ENCODE measurements at places on chromosomes 16 and 17. TPM values are rescaled to one million over a fixed set of nuclear protein-coding genes. Genes with fewer than 3 reads are reported as not detected.

DNA sequence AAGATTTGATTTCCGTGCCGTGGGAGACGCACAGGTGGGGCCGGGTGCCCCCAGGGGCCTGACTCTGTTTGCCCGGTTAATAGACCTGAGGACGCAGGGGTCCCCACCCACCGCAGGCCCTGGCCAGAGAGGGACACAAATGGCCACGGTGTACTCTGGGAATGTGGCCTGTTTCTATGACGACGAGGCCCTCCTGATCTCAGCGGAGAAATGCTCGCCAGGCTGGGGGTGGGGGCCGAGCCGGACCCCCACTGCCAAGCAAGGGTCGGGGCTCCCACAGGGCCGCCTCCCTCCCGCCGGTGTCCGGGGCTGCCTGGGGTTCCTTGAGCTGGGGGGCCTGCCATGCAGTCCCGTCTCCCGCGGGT, 24.5 kb upstream of the C1QTNF8 start:
- no peak for DNase-seq
- peaks cover 3% of the 10 kb centered on the region for H3K27me3 ChIP-seq
- no peaks in the 10 kb centered on the region for H3K36me3 ChIP-seq
- H3K27ac ChIP-seq = no peak overlapping the region

Gene UTS2R
- 0.33 TPM for total RNA-seq

DNA sequence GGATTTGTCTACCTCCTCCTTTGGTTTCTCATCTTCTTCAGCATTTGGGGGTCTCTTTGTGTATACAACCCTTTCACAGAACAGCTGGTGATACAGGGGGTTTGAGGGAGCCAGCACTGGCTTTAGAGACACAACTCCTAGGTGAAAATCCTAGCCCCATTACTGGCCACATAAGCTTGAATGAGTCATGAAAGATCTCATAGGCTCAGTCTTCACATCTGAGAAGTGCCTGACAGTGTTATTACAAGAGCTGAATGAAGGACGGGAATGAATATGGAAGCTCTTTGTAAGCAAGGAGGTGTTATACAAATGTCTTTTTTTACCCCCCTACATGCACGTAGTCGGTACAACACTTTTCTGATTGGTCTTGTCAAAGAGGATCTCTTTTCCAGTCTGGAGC, 1.7 kb upstream of the B4GALNT2 start:
- H3K36me3 ChIP-seq = no peaks in the 10 kb centered on the region
- peaks cover 32% of the 10 kb centered on the region for H3K27me3 ChIP-seq
- DNase-seq = no peak

- no peaks in the 10 kb centered on the region for H3K4me1 ChIP-seq
- H3K27me3 ChIP-seq = no peaks in the 10 kb centered on the region
- no peak overlapping the region for H3K27ac ChIP-seq
- DNase-seq = no peak
- H3K36me3 ChIP-seq = no peaks in the 10 kb centered on the region
- no peak overlapping the region for H3K4me3 ChIP-seq
Measured at GRCh38 chr16:54097774-54098173, 188.8 kb downstream of the IRX3 start.

Gene NPIPA8
- total RNA-seq = 0.05 TPM

- peaks cover 64% of the 10 kb centered on the region for H3K36me3 ChIP-seq
- no peak overlapping the region for H3K27ac ChIP-seq
- DNase-seq = no peak
- no peak overlapping the region for H3K4me3 ChIP-seq
Measured at GRCh38 chr17:18323507-18324139, 8.5 kb downstream of the SMCR8 start.
